Stimulated activated CD4-positive, alpha-beta T cell treated with anti-CD3 and anti-CD28 coated beads, Interleukin-1b, Interleukin-23, amount 100 ng/mL, for 1 hour (primary cell): ENCODE measurements at places on chromosomes 5 and 9.

DNA sequence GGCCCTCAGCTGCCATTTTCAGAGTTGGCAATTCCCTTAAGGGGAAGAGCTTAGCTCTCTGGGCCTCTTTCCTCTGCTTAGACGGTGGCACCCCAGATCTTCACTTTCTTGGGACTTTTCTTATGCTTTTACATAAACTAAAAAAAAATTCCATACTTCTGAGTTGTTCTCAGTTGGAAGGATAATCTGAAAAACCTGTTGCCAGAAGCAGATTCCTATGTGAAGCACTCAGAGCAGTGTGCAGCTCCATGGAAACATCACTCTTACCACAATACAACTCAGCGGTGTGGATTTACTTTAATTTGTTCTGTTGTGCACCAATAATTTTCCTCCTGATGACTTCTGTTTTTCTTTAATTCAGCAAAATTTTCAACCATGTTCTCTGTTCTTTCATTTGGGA, 44.1 kb upstream of the MROH2B start:
- DNase-seq = no peak

GRCh38 chr9:14372437-14373335, 58.7 kb upstream of the NFIB start:
- DNase-seq = no peak

- peak; percentile 59 for DNase-seq
Measured at GRCh38 chr9:133532937-133533668, 1.4 kb upstream of the ADAMTSL2 start.

DNA sequence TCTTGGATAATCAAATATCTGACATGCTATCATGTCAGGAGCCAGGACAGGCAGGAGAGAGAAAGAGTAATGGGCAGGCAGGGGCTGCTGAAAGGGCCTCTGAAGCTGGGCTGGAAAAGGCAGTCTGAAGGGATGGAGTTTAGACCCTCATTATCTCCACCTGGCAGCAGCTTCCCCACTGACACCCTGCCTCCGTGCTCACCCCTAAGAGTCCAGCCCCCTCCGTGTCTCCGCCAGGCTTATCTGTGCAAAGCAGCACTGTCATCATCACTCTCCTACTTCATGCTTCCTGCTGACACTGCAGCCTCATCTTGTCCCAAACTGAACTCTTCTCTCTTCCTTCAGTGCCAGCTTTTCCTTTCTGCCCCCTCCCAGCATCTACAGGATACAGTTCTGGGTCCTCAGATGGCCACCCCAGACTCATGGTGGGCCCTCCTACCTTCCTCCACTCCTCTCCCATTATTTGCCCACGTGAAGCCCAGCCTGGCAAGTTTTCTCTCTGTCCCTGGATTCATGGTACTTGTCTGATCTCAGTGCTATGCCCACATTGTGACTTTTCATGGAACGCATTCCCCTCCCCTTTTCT, 70.9 kb upstream of the KLF9 start:
- no peak for DNase-seq

DNA sequence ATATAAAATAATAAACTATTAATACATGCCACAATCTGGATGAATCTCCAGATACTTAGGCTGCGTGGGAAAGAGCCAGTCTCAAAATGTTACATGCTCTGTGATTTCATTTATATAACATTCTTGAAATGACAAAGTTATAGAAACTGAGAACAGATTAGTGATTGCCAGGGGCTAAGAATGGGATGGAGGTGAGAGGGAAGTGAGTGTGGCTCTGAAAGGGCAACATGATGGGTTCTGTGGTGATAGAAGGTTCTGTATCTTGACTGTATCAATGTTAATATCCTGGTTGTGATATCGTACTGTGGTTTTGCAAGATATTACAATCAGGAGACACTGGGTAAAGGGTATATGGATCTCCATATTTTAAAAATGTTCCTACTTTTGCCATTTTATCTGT, 50.7 kb downstream of the SPEF2 start:
- DNase-seq = no peak

- no peak for DNase-seq
Measured at GRCh38 chr5:9624196-9624947, 5.8 kb downstream of the TAS2R1 start.

DNA sequence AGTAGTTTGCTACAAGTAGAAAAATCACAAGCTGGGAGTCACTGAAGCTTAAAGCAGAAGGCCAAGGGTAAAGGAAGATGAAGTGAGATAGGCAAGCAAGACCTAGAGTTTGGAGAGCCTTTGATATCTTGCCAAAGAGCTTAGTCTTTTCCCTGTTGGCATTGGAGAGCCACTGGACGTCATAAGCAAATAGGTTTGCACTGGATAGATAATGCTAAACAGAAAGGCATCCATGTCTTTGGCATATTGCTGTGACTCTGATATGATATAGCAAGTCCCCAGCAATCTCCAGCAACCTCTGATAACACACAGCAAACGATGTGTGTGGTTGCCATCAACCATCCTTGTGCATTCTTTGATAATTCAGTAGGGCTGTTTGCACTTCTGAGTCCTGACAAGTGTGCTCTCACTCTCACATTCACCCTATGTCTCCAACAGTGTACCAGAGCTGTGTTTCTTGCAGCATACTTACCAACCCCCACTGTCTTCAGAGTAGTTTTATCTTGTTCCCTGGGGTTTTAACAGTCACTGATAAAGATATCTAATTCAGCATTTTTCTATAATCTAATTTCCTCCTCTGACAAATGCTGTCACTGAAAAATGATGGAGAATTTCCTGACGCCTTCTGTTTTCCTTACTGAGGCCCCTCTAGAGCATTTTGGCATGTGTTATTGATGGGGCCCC, 16.9 kb upstream of the FREM1 start:
- DNase-seq = no peak

GRCh38 chr5:10424124-10424731, 17.5 kb upstream of the ROPN1L start:
- DNase-seq = no peak

GRCh38 chr5:139368613-139369012, 14.5 kb downstream of the SLC23A1 start:
- DNase-seq = no peak

DNA sequence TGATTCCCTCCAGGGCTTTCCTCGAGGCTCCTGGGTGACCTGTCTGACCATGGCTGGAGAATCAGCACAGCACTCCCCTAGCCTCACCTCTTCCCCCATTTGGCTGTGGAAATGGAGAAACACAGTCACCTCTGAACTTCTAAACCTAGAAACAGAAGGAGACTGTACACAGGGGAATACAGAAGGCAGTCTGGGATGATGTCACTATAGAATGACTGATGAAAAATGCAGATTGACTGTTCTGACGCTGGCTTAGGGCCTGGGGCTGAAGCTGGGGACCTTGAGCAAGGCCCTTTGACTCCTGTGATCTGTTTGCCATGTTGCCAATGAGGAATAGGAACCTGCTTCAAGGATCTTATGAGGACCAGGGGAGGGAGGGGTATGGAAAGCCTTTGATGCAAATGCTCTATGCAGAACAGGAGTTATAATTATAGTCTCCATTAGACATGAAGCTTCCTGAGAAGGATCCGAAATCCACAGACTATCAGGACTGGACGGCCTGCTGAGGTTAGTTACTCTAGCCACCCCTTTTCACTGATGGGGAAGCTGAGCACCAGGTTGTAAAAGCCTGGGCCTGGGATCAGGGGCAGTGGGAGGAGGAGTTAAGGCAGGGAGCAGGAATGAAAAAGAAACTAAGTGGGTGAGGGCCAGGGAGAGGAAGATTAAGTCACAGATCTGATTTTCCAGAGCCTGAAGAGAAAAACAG, 24.4 kb upstream of the ANXA6 start:
- no peak for DNase-seq

- DNase-seq = no peak
Measured at GRCh38 chr9:18622186-18622836, 148.4 kb downstream of the ADAMTSL1 start.

DNA sequence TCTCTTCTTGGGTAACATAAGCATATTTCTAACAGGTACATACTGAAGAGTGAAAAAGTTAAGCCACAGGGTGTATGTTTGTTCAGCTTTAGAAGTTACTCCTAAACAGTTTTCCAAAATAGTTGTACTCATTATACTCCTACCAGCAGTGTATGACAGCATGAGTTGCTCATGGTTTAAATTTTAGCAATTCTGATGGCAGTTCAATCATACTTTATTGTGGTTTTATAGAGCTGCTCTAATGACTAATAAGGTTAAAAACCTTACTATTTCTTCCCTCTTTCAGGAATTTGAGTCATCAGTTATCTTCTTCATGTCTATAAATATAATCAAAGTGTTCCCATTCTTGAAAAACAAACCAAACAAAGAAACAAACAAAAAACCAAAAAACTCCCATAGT, 81.5 kb downstream of the CAAP1 start:
- no peak for DNase-seq

DNA sequence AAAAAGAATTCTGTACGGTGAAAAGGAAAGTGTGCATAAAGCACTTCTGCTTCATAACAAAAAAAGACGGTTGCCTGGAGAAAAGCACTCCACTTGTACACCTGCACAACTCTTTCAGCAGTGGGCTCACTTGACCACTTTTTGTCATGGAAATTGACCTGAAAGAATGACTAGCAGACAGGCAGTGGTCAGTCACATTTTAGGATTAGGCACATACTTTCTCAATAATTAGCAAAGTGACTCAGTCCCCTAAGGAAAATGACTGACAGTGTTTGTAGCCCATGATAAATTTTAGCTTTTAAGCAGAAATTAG, 169.3 kb downstream of the FANCC start:
- no peak for DNase-seq

GRCh38 chr9:37719526-37719925, 34.1 kb upstream of the TRMT10B start:
- DNase-seq = no peak

DNA sequence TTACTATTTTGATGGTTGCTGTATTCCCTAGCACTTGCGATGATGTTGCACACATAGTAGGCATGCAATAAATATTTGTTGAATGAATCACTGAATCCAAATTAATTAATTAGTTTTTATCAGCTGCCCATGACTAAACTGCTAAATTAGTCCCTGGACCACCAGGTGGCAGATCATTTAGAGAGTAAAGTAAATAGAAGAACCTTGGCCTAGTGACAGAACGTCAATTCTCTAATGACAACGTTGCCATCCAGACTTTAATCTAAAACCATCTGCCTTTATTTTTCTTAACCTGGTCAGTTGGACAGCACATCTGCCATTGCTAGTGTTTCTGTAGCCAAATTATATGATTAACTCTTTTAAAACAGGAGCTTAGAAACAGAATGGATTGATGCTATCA, 457.5 kb downstream of the KIF4B start:
- no peak for DNase-seq

- DNase-seq = no peak
Measured at GRCh38 chr5:83548581-83548980, 77.0 kb downstream of the VCAN start.

DNA sequence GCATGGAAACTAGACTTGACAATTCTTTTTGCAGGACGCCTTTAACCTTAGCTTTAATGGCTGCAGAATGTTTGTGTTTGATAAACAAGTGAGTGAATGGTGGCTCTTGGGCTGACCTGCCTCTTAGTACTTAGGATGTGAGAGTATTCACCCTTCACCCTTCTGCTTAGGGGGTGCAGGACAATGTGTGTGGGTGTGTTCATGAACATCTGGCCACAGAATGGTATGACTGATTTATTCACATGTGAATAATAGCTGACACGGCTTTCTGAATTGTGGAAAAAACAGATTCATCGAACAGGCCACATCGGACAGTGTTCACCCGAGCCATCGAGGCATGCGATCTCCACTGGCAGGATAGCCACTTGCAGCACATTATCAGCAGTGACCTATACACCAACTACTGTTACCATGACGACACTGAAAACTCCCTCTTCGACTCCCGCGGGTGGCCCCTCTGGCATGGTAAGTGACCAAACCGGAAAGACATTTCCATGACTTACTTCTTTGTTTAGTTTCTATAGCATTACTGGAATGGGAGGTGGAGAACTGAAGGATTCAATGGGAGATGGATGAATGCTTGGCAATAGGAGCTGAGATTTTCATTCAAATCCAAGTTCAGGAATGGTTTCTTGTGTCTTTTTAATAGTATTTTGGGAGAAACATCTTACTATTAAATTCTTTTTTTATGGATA, 193.6 kb downstream of the ZSWIM6 start:
- DNase-seq = no peak

GRCh38 chr5:61811052-61811451, 479.0 kb downstream of the ZSWIM6 start:
- no peak for DNase-seq

GRCh38 chr5:112812549-112812948, 48.5 kb upstream of the SRP19 start:
- DNase-seq = no peak

DNA sequence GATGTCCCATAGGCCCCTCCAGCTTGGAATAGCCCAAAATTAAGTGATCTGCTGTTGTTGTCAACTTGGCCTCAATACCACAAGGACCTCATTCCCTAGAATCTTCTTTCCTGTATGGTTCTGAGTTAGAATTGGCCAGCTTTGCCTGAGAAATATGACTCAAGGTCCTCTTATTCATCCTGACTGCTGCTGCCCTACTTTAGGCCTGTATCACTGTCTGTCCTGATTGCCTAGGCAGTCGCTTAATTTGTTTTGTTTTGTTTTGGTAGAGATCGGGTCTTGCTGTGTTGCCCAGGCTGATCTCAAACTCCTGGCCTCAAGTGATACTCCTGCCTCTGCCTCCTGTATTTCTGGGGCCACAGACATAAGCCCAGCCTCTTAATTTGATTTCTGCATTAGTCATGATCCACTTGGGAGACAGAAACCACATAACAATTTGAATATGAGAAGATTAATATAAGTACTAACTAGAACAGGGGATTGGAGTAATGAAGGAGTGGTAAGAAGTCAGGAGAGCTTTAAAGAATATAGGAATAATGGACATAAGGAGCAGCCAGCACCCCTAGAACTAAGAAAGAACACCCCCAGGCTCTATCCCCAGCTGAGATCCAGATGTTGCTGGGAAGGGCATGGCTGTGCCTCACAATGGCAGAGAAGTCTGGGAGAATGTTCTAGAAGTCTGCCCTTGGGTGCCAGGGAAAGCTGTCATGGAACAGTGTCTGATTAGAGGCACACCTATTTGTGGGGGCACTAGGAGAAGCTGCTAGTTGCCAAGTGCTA, 4.6 kb downstream of the TEX53 start:
- no peak for DNase-seq

DNA sequence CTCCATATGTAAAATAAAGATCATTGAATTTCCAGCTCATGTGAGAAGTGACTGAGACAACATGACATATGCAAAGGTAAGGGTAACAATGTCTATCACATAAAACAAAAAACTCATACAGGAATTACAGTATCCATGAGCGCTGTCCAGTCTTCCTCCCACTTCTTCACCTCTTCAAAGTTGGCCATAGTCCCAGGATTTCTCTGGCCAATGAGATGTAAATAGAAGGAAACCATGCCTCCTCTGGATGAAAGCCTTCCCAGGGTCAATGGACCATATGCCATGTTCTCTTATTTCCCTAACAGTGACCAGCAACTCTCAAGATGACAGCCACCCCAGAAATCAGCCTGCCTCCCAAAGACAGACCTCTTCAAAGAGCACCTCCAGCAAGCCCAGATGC, 75.5 kb downstream of the SEMA5A start:
- DNase-seq = no peak

GRCh38 chr9:16335788-16336580, 534.5 kb downstream of the BNC2 start:
- DNase-seq = no peak
